ENCODE measurements at places on chromosomes 2 and 18.

GRCh38 chr2:97900806-97901205, 94.9 kb downstream of the TMEM131 start:
- no peak for DNase-seq

DNA sequence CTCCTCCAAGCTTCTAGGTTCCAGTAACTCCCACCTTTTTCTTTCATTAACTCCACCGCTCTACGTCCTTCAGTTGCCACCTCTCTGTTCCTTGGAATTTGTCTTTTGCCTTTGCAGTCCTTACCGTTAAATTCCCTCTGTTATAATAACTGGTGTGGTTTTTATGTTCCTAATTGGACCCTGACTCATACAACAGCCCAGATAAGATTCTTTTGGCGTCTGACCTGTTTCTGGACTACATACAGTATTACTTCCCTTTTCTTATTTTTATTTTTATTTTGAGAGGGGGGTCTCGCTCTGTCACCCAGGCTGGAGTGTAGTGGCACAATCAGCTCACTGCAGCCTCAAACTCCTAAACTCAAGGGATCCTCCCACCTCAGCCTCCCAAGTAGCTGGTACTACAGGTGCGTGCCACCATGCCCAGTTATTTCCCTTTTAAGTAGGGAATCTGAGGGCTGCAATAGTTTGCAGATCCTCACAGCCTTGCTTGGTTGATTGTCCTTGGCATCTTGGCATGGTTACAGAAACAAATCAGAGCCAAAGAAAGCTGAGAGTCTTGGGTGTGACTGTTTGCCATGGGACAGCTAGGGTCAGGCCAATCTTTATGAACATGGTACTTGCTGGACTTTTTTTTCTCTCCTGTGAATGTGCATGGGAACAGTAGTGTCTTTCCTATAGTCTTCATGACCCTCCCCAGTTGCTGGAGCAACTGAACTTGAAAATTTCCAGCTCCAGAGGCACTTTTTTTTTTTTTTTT, 22.0 kb downstream of the TCF23 start:
- no peak for DNase-seq

DNA sequence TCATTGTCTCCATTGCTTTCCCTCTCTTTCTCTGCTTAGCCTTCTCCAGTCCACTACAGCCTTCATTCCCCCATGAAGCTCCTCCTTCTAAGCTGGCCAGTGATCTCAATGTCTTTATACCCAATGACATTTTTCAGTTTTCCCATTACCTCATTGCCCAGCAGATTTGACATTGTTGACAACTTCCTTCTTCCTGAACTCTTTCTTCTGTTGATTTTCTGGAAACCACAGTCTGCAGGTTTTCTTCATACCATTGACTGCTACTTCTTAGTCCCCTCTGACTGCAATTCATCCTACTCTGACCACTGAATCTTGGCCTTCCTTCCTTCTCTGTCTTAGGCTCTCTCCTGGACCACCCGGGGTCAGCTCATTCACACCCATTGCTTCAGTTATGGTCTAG, 22.9 kb upstream of the SPP2 start:
- no peak for DNase-seq

DNA sequence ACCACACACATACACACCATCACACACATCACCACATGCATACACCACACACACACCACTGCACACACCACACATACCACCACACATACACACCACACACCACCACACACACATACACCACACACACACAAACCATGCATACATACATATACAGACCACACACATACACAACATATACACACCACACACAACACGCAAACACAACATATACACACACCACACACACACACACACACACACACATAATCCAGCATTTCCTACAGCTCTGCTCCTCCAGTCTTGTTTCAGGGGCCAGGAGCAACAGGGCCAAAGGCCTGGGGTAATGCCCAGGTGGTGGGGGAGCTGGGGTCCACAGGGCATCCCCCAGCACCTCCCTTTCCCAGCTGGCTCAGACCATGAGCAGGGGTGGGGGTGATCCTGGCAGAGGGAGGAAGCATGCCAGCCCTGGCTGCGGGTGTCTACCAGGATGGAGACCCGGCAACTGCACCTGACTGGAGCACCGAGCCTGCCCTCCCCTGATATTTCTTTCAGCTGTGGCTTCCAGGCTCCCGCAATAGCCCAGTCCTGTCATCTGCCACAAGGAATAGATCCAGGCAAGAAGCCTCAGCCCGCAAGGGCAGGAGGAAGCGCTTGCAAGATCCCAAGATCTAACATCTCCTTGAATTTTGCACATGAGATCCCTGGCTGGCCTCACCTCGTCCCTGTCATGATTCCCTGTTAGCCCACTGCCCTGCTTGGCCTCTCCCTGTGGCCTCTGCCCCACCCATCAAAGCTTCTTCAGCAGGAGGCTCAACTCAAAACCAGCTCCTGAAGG, 196.9 kb downstream of the TNS1 start:
- DNase-seq, result no peak

- DNase-seq, result no peak
These were observed 13.4 kb upstream of the ITGB6 start for GRCh38 chr2:160213511-160213910.

DNA sequence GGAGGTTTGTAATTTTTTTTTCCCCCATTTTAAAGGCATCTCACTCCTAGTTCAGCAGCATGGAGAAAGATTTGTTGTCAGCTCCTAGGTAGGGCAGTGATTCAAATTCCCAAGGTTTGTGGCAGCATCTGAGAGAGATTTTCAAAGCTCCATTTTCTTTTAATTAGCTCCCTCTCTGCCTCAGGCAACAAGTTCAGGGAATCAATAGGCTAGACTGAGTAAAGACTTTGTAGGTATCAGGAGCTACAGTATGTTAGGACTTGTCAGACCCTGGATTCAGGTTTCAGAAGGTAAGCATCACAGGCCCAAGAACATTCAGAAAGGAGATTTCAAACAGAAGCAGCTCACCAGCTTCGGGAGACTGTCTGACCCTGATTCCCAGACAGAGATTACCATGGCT, 273.3 kb upstream of the ERBB4 start:
- no peak for DNase-seq

GRCh38 chr2:191845248-191845715, 1.6 kb downstream of the CAVIN2 start:
- peak; percentile 53 for DNase-seq

GRCh38 chr2:11773747-11774525, 27.5 kb downstream of the LPIN1 start:
- DNase-seq, result no peak

DNA sequence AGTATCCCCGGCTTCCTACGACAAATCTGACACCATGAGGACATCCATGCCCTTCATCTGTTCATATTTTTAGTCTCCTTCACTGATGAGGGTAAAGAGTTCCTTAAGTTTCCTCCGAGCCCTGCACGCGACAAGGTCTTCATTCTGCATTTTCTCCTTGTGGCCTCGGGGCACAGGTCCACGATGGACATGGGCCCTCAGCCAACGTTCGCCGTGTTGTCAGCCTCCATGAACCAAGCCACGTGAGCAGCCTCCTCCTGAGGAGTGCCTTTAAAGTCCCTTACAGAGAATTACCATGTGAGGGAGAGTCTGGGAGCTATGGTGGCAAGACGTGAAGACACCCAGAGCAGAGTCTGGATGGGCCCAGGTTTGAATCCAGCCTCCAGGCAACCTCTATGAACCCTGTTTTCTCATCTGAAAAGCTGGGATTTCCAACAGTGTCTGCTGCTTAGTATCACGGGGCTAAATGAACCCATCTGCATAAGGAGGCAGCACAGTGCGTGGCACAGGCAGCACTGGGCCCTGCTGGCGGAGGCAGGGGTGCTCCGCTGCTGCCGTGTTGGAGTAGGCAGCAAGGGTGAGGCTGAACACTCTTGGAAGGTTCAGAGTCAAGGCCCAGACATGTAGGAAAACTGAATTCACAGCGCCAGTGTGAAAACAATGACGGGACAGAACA, 54.1 kb downstream of the EIPR1 start:
- DNase-seq, result no peak

DNA sequence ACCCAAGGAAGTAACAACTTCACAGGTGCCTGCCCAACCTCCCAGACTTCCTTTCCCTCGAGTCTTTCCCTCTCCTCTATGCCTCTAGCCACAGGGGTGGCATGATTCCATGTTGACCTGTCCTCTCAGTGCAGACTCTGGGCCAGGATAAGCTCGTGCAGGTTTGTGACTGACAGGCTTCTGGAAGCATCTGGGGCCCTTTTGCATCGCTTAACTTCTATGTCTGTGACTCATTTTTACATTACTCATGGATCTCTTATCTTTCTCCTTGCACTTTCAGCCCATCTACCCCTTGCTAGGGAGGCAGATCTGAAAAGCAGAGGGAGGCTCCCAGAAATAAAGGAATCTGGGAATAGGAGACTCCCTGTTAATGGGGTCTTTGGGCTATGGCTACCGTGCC, 98.5 kb upstream of the RIOK3 start:
- DNase-seq, result no peak

DNA sequence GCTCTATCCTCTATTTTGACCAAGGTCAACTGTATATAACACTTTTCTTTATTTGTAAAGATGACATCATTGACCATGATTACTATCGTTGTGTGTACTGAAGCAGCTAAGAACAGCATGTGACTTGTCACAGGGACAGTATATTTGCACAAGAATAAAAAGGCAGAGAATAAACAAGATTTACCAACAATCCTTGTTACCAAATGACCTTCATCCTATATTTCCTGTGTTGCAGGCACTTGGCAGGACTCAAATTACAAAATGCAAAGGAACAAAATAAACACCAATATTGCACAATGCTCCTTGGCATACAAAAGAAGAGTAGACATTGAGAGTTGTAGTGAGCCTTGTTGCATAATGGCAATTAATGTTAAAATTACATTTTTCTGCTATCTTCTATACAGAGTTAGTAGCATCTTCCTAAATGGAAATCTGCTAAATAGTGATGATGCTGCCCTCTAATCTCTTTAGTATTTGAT, 61.8 kb downstream of the RFTN2 start:
- DNase-seq, result no peak

GRCh38 chr2:62219407-62220159, 23.7 kb downstream of the B3GNT2 start:
- no peak for DNase-seq
